AG20443 (cell line): ENCODE measurements at places on chromosomes 5 and 9.

DNA sequence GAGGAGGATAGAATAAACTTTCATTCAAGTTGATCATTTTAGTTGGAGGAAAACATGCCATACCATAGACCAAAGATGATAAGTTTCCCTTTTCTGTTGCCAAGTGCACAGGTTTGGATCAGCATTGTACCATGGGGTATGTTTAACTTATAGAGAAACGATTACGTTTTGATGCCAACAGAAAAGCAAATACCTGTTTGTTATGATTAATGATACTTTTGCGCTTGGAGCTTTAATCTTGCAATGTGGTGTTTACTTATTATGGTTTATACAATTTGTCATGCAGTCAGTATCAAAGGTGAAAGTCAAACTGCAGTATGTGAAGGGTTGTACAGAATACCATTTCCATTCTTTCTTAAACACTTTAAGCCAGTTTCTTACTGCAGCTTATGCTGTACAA is 13.2 kb upstream of the ARHGEF28 start:
- no peak for DNase-seq

- peak; percentile 62 for DNase-seq
Observed at GRCh38 chr9:86500667-86501435, 146.6 kb upstream of the TUT7 start.

GRCh38 chr9:108434502-108434901 is 421.3 kb downstream of the ACTL7B start:
- DNase-seq, result peak; percentile 13

GRCh38 chr9:112485574-112485973 is 1.1 kb upstream of the KIAA1958 start:
- no peak for DNase-seq

- no peak for DNase-seq
Observed at GRCh38 chr9:68750255-68750654, 45.2 kb downstream of the PIP5K1B start.

GRCh38 chr9:108903420-108904103 is 30.4 kb downstream of the ELP1 start:
- DNase-seq, result no peak

DNA sequence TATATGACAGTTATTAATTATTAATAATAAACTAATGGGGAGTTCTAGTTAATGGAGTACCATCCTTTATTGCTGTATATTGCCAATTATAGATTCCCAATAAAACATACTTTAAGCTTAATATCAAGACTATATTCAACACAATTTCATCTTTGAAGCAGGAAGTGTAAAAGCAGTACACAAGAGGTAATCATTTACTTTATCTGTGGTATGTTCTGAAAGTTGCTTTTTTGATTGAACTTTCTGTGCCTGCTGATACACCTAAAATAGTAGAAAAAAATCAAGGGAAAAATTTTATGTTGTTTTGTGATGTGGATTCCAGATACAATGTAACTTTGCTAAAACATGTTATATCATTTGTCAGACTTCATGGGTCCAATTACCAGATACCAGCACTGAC is 58.0 kb downstream of the ACO1 start:
- DNase-seq, result no peak

- DNase-seq, result peak; percentile 74
Observed at GRCh38 chr9:893843-894420, 52.4 kb downstream of the DMRT1 start.

DNA sequence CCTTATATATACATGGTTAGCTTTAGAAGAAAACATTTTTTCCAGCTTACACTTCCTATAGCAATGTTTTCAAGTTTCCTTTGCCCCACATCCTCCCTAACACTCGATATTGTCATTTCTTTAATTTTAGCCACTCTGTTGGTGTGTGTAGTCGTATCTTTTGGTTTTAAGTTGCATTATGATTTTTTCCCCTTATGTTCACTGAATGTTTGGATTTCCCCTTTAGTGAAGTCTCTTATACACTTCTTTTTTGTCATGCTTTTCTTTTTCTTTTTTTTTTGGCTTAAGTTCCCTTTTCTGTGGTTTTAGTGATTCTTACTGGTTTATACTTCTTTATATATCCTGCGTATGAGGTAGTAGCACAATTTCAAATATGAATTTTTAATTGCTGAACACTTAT is 58.8 kb downstream of the KDM4C start:
- DNase-seq, result no peak

- peak; percentile 56 for DNase-seq
Observed at GRCh38 chr9:74960561-74960960, 7.8 kb upstream of the C9orf40 start.

DNA sequence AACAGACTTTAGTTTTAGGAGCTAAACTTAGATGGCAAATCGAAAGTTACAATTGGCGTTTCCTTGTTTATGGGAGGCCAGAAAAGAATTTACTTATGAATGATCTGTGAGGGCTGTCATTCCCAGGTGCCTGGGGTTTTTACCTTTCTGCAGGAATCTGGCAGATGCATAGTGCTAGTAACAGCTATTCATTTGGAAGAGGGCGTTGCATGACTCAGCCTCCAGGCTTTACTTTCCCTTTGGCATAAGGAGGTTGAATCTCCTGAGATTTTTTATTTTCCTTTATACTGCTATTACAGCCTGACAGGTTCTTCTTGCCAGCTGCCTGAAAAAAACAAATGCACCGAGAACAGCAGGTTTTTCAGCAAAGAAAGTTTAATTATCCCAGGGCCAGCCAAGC is 30.0 kb downstream of the CARD6 start:
- DNase-seq, result no peak

- peak; percentile 25 for DNase-seq
Observed at GRCh38 chr5:111511831-111512374, 432 bp downstream of the STARD4 start.
